AG10803 (cell line): ENCODE measurements at places on chromosomes 12 and 14.

DNA sequence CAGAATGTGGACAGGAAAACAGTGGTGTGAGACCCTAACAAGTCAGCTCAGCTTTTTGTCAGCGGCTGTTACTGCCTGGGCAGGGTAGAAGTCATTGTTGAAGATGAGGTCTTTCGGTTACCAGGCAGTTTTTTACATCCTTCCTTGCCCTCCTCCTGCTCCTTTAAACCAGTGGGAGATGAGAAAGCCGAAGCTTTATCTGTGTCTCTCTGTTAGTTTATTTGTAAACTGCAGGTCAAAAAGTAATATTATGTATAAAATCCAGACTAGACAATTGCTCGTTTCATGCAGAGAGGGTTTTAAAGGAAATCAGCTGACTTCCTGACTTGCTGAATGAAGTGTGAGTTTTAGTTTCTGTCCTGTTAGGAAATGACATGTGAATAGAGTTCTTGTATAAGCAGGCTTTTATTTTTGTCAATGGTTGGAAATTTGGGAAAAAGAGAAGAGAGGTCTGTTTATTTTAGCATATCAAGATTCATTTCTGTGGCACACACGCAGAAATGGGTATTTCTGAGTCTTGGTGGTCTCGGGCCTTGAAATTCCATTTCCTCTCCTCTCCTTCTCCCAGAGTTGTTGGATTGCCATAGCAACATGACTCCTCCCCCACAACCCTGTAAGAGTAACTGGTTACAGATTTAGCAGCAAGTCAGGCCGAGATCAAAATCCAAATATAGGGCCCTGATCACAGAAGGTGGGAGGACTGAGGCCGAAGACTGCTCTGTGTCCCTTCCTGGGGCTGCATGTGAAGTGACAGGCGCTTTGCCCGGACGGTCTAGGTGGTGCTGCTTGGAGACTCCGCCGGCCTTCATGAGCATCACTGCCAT lies 60.8 kb downstream of the SAMD4A start:
- DNase-seq, result peak; percentile 77

GRCh38 chr12:46678426-46678825 lies 147.4 kb downstream of the SLC38A4 start:
- no peak for DNase-seq

- no peak for DNase-seq
These were observed 39.6 kb downstream of the PRKCH start for GRCh38 chr14:61360796-61361525.

DNA sequence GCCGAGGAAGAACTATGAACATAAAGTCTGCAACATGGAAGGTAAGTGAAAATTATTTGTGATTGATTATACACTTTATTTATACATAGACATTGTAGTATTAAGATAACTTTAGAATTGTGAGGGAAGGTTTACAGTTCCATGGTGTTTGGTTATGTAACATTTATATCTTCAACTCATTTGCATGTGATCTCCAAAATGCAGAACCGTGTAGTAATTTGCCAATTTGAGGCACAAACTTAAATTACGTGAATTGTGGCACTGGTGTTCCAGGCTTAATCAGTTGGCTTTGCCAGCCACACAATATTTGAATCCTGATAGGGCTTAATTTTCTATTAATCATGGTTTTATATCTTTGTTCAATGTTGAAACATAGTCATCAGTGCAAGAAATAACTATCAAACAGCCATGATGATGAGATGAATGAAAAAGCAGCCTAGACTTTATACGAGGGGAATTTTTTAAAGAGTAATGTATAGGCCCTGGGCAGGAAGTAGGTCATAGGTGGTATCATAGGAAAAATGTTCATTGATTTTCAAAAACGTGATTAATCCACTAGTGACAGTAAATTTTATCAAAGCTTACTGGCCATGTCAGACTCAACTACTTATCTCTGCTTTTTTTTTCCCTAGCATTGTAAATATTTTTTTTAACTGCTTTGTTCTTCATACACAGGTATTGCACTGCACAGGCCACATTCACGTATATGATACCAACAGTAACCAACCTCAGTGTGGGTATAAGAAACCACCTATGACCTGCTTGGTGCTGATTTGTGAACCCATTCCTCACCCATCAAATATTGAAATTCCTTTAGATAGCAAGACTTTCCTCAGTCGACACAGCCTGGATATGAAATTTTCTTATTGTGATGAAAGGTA lies 31.7 kb downstream of the HIF1A start:
- no peak for DNase-seq

DNA sequence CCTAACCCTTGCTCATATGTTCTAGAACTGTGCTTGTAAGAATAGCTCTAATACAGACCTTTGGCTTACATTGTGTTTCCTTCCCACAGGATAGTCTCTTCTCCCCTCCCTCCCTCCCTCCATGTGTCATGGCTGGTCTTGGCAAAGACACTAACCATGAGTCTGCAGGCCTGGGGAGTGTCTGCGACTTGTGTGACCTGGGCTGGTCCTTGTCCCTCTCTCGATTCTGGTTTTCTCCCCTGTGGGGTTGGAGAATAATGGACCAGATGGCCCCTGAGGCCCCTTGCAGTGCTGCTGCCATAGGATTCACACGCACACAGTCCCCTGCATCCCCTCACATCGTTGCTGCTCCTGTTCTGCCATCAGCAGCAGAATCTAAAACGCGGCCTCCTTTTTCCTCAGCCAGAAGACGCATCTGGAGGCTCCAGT lies 30.3 kb downstream of the DEGS2 start:
- peak; percentile 35 for DNase-seq
